ENCODE measurements at places on chromosomes 16 and 17. TPM values are rescaled to one million over a fixed set of nuclear protein-coding genes. Genes with fewer than 3 reads are reported as not detected.

The KRTAP3-2 gene
- total RNA-seq, result not detected

The LRRC37A2 gene
- 2.4 TPM for total RNA-seq

The CCL3 gene
- not detected for total RNA-seq

The CDYL2 gene
- 32.3 TPM for total RNA-seq

The PAM16 gene
- 20.5 TPM for total RNA-seq

The PPY gene
- not detected for total RNA-seq

The FOXL1 gene
- 1.7 TPM for total RNA-seq

The HSF4 gene
- 0.95 TPM for total RNA-seq

The CBX8 gene
- 1.4 TPM for total RNA-seq

The ABI3 gene
- total RNA-seq, result 26.5 TPM

The TBL3 gene
- total RNA-seq, result 59.4 TPM

The RPL23 gene
- 1,269 TPM for total RNA-seq

The GJC1 gene
- total RNA-seq, result 14.1 TPM

The CCL23 gene
- total RNA-seq, result 8.0 TPM
